ENCODE measurements at places on chromosomes 7 and 10. TPM values are rescaled to one million over a fixed set of nuclear protein-coding genes. Genes with fewer than 3 reads are reported as not detected.

Gene TUBB8
- not detected for total RNA-seq

- no peak for DNase-seq
These were observed 25.2 kb downstream of the ADAP1 start for GRCh38 chr7:929311-929711.

Gene MMD2
- not detected for total RNA-seq

DNA sequence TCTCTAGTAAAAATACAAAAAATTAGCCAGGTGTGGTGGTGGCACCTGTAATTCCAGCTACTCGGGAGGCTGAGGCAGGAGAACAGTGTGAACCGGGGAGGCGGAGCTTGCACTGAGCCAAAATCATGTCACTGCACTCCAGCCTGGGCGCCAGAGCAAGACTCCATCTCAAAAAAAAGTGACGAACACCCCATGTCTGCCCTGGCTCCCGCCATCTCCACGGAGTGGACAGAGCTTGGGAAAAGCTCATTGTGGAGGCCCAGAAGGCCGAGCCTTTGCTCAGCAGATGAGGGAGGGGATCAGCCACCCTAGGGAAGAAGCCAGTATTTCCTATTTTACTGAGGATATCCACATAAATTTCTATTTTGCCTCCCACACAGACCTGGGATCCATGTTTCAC, 136.8 kb downstream of the DIP2C start:
- no peak for DNase-seq

Gene ADAM22
- total RNA-seq, result 0.40 TPM

GRCh38 chr7:5755704-5756504, 25.6 kb downstream of the RNF216 start:
- peak; percentile 50 for DNase-seq

Gene NACAD
- total RNA-seq, result 0.44 TPM

All from lung microvascular endothelial cell (primary cell).